ENCODE measurements at places on chromosomes 12 and 14.

- DNase-seq: no peak
Observed at GRCh38 chr12:28980436-28980835, 168.6 kb upstream of the FAR2 start.

GRCh38 chr12:80038062-80038560 lies 61.2 kb upstream of the OTOGL start:
- no peak for DNase-seq

GRCh38 chr12:2262449-2262848 lies 209.7 kb downstream of the CACNA1C start:
- no peak for DNase-seq

- no peak for DNase-seq
Observed at GRCh38 chr12:52248541-52249461, 15.8 kb downstream of the KRT7 start.

- DNase-seq: no peak
Observed at GRCh38 chr14:58479975-58480374, 52.5 kb downstream of the KIAA0586 start.

DNA sequence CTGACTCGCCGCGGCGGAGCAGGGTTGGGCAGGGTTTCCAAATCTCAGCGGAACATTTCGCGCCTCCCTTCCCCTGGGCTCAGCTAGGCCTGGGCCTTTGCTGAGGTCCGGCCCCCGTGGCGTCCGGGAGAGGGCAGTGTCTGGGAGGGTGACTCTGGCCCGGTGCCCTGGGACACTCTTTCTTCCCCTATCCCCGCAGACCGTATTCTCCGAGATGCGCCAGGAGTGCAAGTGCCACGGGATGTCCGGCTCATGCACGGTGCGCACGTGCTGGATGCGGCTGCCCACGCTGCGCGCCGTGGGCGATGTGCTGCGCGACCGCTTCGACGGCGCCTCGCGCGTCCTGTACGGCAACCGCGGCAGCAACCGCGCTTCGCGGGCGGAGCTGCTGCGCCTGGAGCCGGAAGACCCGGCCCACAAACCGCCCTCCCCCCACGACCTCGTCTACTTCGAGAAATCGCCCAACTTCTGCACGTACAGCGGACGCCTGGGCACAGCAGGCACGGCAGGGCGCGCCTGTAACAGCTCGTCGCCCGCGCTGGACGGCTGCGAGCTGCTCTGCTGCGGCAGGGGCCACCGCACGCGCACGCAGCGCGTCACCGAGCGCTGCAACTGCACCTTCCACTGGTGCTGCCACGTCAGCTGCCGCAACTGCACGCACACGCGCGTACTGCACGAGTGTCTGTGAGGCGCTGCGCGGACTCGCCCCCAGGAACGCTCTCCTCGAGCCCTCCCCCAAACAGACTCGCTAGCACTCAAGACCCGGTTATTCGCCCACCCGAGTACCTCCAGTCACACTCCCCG lies 3.0 kb downstream of the WNT1 start:
- no peak for DNase-seq

GRCh38 chr12:78864403-78864869 lies at the start of gene SYT1:
SYT1 (plus strand) TSS chr12:78864774.
- peak; percentile 90 for DNase-seq

- no peak for DNase-seq
Observed at GRCh38 chr14:101932673-101933072, 31.7 kb upstream of the DYNC1H1 start.

- no peak for DNase-seq
Observed at GRCh38 chr12:82486524-82487235, 128.4 kb downstream of the METTL25 start.

DNA sequence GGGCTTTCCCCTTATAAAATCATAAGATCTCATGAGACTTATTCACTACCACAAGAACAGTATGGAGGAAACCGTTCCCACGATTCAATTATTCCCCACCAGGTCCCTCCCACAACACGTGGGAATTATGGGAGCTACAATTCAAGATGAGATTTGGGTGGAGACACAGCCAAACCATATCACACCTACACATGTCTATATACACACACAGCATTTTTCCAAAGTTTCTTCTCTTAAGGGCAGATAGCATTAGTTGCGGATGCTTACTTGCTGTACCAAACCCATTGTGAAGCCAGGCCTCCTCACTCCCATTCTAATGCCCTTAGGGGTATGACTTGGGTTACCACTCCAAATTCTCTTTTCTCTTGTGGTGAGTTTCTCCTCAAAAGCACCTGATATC lies 104.1 kb upstream of the RAP1B start:
- no peak for DNase-seq

- no peak for DNase-seq
Observed at GRCh38 chr12:84638811-84639368, 273.7 kb downstream of the SLC6A15 start.
